ENCODE measurements at places on chromosomes 3 and 15.

GRCh38 chr15:73691396-73691795 lies 7.2 kb downstream of the CD276 start:
- DNase-seq: no peak

GRCh38 chr3:12655701-12656100 lies 8.2 kb downstream of the RAF1 start:
- DNase-seq: no peak

- no peak for DNase-seq
Measured at GRCh38 chr3:3196148-3196861, 16.8 kb upstream of the CRBN start.

- DNase-seq: no peak
Measured at GRCh38 chr3:150871192-150871591, 34.0 kb downstream of the MINDY4B start.

- no peak for DNase-seq
Measured at GRCh38 chr3:156251424-156251823, 131.0 kb downstream of the KCNAB1 start.

- no peak for DNase-seq
Measured at GRCh38 chr3:124785973-124786372, 55.7 kb downstream of the UMPS start.

GRCh38 chr3:35262406-35262805 lies 376.9 kb upstream of the ARPP21 start:
- DNase-seq: no peak

DNA sequence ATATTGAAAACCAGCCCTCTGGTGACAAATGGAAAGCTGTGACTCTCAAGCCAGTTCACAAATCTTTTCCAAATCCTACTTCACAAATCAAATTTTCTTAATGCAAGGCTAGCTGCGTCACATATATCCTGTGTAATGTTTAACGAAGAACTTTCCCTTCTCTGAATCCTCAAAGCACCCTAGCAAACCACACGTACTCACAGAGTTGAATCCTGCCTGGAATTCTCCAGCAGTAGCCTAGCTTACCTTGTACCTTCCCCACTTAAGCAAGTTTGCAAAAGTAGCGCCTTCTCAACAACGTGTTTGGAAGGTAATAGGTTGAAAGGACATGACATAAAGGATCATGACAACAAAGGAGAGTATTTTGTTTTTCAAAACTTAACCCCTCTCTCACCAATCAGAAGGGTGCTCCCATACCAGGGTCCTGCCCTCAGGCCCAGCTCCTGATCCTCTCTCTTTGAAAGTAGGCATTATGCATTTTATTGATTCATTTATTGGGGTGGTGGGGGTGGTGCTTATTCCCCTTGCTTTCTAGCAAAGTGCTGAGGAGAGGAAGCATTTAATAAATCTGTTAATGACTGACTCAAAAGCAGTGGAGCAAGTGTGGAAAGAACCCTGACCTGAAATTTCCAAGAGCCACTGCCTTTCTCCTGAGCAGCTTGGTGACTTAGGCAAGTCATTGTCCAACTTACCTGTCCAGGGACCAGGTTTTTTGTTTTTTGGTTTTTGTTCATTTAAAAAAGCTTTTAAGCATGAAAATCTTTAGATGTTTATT lies 531.6 kb downstream of the MECOM start:
- no peak for DNase-seq

DNA sequence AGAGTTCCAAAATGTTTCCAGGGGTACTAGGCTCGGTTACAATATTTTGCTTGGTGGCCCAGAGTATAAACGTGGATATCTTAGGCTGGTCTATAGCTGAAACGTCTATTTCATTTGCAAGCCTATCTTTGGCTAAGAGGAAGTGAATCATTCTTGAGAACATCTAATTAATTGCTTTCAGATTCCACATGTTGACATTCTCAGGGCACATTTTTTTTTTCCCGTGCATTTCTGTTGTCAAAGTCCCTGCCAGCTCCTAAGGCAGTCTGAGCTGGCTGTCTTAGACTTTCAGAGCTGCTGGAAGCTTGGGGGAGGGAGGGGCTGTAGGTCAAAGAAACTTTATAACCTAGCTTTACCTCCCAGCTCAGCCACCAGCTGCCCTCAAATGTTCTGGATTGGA lies 23.2 kb upstream of the LAMP3 start:
- DNase-seq: no peak

DNA sequence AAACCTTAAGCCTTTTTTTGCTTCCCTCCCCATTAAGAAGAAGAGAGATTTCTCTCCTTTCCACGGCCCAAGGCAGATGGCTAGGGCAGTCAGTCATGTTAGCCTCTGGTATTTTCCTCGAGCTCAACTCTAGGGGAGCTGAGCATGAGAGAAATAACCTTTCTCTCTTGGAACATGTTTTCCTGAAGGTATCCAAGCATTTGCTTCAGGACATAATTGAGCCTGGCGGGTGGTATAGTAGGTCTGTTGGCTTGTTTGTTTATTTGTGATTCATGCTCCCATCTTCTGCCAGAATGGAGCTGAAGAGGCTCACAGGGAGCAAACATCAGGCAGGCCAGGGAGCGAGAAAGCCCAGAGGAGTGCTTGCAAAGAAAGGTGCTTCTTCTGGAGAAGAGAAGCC lies 102.5 kb downstream of the MESD start:
- DNase-seq: peak; percentile 4

- no peak for DNase-seq
Measured at GRCh38 chr3:75235631-75236030, 428.5 kb upstream of the FRG2C start.

DNA sequence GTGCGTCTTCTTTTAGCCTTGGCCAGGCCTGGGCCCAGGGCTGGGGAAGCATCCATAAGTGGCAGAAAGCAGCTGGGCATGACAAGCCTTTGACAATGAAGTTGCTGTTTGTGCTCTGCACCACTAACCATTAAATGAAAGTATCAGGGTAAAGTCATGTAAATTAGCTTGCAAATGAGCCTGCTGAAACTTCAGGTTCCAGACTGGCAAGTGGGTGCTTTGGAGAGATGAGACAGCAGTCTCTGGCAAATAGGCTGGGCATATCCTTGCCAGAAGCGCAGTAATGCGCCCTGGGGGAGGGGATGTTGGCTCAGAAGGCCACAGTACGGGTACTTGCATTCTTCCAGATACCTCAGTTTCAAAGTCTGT lies 40.7 kb downstream of the RAB6B start:
- no peak for DNase-seq

- DNase-seq: no peak
Measured at GRCh38 chr3:183984127-183984740, 33.5 kb downstream of the ABCC5 start.

DNA sequence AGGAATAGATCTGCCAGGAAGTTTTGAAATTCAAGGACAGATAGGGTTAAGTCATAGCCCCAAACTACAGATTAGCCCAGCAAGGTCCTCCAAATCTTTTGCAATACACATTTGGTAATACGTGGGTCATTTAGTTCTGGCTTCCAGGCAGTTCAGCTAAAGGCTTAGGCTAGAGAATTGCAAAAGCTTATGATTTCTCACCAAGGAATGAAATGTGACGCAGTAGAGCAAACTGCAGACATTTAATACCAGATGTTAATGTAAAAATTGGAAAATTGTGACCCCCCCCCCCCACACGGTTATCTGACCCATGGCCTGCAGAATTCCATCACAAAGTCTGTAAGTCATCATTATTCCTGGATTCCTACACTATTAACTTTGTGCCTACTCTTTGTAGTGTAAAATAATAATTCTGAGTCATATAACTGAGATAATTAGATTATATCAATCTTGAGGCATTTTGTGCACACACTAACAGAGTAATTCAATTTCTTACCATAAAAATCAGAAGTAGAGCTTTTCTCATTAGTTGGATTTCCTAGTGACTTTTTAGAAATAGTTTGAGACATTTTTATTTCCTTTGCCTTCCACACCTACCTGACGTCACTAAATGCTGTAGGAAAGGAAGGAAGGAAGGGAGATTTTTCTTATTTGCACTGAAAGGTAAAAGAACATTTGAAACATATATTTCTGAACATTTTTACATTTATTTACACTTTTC lies 235.2 kb downstream of the DTWD1 start:
- DNase-seq: no peak

GRCh38 chr15:31977812-31978661 lies 52.3 kb upstream of the CHRNA7 start:
- no peak for DNase-seq

DNA sequence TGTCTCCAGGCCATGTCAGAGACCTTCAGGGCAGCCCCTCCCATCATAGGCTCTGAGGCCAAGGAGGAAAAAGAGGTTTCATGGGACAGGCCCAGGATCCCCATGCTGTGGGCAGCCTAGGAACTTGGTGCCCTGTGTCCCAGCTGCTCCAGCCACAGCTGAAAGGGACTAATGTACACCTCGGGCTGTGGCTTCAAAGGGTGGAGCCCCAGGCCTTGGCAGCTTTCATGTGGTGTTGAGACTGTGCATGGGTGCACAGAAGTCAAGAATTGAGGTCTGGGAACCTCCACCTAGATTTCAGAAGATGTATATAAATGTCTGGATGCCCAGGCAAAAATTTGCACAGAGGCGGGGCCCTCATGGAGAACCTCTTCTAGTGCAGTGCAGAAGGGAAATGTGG lies 6.6 kb upstream of the SSR3 start:
- no peak for DNase-seq

DNA sequence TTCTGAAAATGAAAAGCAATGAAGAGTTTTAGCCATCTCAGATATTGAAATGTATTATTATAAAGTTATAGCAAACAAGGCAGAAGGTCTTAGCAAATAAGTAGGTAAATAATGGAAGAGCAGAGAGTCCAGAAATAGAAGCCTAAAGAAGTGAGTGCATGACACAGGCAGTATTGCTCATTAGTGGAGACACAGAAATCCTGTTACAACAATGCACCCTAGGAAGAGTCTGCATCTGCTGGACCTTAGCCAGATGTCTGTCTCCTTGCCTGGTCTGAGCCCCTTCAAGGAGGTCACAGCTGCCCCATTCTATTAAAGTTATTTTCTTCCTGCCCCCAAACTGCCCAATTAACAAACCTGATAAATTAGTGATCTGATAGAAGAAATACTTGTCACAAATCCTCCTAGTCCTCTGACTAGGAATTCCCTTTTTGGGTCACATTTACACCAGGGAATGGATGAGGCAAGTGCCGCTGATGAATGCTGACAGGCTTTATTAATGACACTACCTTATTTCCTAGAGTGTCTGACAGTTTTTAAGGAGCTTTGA lies 51.9 kb downstream of the HOMER2 start:
- DNase-seq: no peak

DNA sequence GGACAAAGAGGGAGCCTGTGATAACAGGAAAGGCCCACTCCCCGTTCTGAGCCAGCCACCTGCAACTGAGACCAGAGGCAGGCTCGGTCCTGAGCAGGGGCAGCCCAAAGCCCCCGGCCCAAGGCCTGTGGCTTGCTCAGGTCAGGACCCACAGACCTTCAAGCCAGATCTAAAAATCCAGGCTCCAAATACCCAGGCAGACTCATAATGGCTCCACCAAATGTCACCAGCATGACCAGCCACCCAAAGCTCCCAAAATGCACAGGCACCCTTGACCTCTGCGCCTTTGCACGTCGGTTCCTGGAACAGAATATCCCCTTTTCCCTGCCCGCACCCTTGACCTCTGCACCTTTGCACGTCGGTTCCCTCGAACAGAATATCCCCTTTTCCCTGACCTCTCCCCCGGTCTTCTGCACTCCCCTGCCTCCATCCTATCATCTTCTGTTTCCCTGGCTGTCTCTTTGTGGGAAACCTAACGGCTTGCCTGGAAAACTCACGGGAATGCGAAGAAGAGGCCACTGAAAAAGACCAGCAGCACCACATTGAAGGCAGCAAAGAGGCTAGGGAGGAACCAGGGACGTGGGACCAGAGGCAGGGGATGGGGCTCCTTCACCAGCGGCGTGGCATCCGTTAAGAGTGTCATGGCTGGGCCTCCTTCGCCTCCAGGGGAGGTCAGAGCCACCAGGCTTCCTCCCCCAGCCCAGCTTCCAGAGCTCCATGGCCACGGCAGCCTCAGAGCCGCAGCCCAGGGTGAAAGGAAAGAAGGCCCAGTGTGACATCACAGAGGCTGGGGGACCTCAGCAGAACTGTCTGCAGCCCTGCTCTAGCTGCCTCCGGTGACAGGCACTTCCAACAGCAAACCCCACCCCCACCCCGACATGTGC lies at the start of gene ZDHHC19:
Gene ZDHHC19 (minus strand): TSS at position 728 of the 884 bp plus-strand sequence. CDS start 85 bp downstream, at position 643.
- DNase-seq: no peak

DNA sequence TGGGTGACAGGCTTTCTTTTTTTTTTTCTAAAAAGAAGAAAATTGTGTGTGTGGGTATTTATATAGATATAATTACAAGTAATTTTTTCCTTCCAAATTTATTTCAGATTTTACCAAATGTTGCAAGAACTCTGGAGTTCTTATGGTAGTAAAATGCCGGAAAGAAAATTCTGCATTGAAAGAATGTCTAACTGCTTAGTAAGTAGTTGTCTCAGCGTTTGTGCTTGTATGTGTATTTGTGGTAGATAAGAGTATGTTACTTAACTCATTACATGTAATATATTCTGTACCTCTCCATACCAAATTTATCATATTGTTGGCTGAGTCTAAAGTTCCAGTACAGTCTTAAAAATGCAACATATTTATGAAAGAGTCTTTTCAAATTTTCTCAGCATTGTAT lies 32.3 kb upstream of the ZCWPW2 start:
- no peak for DNase-seq

DNA sequence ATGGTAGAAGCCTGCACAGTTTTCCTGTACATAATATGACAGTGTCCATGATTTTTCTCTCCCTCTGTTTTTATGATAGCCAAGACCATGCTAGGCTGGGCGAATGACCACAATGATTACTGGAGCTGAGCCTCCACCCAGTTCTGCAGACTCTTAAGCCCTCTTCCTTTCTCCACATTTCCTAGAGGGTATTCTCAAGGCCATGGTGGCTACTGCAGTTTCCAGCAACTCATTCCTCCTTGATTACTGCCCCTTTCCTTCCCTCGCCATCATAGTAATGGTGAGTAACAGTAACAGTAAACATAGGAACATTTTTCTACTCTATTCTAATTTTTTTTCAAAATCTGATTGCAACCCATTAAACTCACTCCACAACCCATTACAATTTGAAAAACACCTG lies 20.2 kb downstream of the TNIK start:
- DNase-seq: no peak

GRCh38 chr15:68676011-68676605 lies 97.3 kb downstream of the CORO2B start:
- no peak for DNase-seq

DNA sequence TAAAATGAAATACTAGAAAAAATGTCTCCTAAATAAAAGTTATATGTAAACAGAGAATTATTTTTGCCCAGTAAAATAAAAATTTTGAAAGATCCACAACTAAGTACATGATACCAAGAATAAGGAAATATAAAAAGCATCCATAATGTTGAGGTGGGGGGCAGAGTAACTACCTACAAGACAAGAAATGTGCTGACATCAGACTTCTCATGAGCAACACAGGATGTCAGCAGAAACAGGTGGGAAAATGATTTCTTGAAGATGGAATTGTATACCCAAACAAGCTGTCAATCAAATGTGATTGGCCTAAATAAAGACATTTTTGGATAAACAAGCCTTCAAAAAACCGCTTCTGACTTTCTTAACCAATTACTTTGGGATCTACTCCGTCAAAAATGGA lies 143.9 kb upstream of the LIPC start:
- DNase-seq: no peak

- DNase-seq: no peak
Measured at GRCh38 chr15:80710635-80711554, 15.8 kb downstream of the ABHD17C start.

- no peak for DNase-seq
Measured at GRCh38 chr3:123605789-123606234, 21.0 kb upstream of the HACD2 start.

Measured in DMS79 (cell line).